Activated CD4-positive, alpha-beta T cell treated with anti-CD3 and anti-CD28 coated beads, Interleukin-2, amount 10 ng/mL, durations not matched to agents 24 days and 14 days (primary cell): ENCODE measurements at places on chromosomes 13 and 19. TPM values are rescaled to one million over a fixed set of nuclear protein-coding genes. Genes with fewer than 3 reads are reported as not detected.

GRCh38 chr13:77113496-77113895 is 86.5 kb upstream of the FBXL3 start:
- no peak for DNase-seq

- DNase-seq: no peak
Measured at GRCh38 chr13:89733829-89734228, 1613.7 kb upstream of the MIR17HG start.

- no peak for DNase-seq
Measured at GRCh38 chr19:28508666-28509065, 704.3 kb downstream of the UQCRFS1 start.

GRCh38 chr13:77494226-77494625 is 41.3 kb upstream of the SCEL start:
- DNase-seq: no peak

GRCh38 chr13:39468306-39468705 is 134.7 kb downstream of the LHFPL6 start:
- DNase-seq: no peak

- DNase-seq: no peak
Measured at GRCh38 chr13:32880636-32881035, 135.6 kb upstream of the KL start.

- no peak for DNase-seq
Measured at GRCh38 chr19:11023016-11023415, 62.2 kb downstream of the SMARCA4 start.

GRCh38 chr13:37648609-37649008 is 50.0 kb upstream of the POSTN start:
- no peak for DNase-seq

The KLK15 gene
- total RNA-seq: not detected in 2 replicates

The IGLON5 gene
- total RNA-seq: 1.2 and 1.8 TPM in 2 replicates
